ENCODE measurements at places on chromosomes 16 and 17. TPM values are rescaled to one million over a fixed set of nuclear protein-coding genes. Genes with fewer than 3 reads are reported as not detected.

DNA sequence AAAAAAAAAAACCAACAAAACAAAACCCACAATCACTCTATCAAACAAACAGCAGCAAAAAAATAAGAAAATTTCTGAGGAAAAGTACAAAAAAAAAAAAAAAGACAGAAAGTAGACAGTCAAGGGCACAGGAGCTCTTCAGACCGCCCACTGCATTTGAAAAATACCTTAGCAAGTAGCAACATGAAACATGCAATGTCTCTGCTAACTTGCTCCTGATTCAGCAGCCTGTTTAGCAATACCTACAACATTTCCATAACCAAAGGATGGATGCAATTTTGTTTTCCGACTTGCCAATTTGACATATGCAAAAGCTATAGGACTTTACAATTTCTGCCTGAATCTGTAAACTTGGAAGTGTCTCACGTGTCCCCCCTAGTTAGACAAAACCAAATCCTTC, 57.4 kb downstream of the SYNRG start:
- H3K4me3 ChIP-seq: no peak overlapping the region
- no peak overlapping the region for H3K27ac ChIP-seq
- H3K36me3 ChIP-seq: peaks cover 3% of the 10 kb centered on the region
- DNase-seq: no peak
- no peaks in the 10 kb centered on the region for H3K27me3 ChIP-seq
- no peaks in the 10 kb centered on the region for H3K4me1 ChIP-seq

DNA sequence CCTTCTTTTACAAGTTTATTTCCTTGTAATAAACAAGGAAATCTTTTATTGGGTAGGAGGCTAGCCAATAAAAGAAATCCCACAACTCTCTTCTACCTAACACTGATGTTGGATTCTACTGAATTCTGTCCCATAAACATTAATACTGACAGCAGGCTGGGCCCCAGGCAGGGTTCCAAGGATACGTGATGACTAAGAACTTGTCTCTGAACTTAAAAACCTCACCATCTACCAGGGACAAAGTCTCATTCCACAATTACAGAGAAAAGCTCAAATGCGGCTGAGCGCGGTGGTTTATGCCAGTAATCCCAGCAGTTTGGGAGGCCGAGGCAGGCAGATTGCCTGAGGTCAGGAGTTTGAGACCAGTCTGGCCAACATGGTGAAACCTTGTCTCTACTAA, 64.9 kb downstream of the ARHGAP17 start:
- H3K4me3 ChIP-seq: no peak overlapping the region
- no peak overlapping the region for H3K27ac ChIP-seq
- no peaks in the 10 kb centered on the region for H3K4me1 ChIP-seq
- H3K36me3 ChIP-seq: no peaks in the 10 kb centered on the region
- H3K27me3 ChIP-seq: no peaks in the 10 kb centered on the region

DNA sequence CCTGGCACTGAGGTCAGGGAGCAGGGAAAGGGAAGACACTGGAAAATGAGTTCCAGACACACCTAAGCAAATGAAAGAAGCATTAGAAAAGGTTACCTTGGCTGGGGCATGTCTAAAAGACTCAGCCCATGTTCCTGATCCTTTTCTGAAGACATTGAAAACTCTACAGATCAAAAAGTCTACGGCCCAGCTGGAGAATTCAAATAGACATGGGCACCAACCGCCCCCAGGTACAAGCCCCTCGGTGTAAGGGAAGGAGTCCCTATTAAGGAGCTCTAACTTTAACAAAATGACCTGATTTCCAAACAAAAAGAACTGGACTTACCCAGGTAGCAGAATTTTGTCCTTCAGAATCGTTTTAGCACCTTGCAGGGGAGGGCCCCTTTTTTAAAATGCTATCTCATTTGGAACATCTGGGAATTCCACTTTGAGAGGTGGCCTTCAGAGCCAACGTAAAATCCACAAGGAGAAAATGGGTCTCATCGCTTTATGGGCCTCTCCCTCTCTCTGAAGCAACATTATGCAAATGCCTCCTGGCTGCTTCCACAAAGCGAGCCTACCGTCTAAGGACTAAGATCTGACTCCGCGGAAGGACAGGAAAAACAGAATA, 43.6 kb upstream of the RBFOX3 start:
- H3K4me1 ChIP-seq: no peaks in the 10 kb centered on the region
- DNase-seq: no peak
- no peaks in the 10 kb centered on the region for H3K27me3 ChIP-seq
- H3K36me3 ChIP-seq: no peaks in the 10 kb centered on the region

DNA sequence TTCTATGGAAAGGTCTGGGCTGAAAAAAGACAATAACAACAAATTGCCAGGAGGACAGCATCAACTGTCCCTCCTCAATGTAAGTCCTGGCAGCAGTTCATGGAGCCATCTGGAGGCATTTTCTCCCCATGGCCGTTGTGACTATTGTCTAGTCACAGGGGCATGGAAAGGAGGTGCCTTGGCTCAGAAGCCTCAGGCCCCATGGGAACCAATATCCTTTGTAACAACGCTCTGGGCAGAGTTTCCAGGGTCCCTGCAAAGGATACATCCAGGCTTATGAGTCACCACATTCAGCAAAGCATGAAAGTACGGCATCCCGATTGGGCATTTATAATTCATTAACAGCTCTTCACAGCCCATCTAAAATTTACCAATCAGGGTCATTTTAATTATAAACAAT, 85.2 kb downstream of the GLG1 start:
- no peaks in the 10 kb centered on the region for H3K36me3 ChIP-seq
- H3K4me3 ChIP-seq: no peak overlapping the region
- no peaks in the 10 kb centered on the region for H3K4me1 ChIP-seq
- no peaks in the 10 kb centered on the region for H3K27me3 ChIP-seq
- H3K27ac ChIP-seq: no peak overlapping the region
- no peak for DNase-seq

DNA sequence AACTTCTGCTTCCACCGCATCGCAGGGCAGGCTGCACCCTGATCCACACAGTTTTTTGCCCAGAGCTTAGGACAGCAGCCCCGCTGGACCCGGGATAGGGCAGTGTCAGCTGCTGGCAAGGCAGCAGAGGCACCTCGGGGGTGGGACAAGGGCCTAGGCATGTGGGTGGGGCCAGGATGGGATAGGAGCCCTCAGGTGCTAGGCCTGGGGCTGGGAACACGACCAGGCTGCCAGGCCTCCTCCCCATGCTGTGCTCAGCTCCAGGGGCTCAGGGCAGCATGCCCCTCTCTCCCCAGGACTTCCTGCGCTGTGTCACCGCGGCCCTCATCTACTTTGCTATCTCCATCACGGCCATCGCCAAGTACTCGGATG, 4.6 kb downstream of the CMTM3 start:
- H3K27me3 ChIP-seq: no peaks in the 10 kb centered on the region
- no peaks in the 10 kb centered on the region for H3K36me3 ChIP-seq
- DNase-seq: peak; percentile 64
- H3K4me3 ChIP-seq: no peak overlapping the region
- no peaks in the 10 kb centered on the region for H3K4me1 ChIP-seq
- no peak overlapping the region for H3K27ac ChIP-seq

DNA sequence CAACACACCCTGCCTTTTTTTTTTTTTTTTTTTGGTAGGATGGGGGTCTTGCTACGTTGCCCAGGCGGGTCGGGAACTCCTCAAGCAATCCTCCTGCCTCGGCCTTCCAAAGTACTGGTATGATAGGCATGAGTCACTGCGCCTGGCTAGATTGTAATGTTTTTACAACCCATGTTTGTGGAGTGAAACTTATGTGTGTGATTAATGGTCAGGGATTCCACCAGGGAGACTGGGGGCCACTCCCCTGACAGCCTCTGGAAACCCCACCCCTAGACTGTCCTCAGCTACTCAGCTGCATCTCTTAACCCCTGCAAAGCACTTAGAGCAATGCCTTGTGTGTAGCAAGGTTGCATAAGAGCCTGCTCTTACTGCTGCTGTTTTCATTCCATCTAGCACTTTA, 220.5 kb downstream of the PARN start:
- no peaks in the 10 kb centered on the region for H3K27me3 ChIP-seq
- no peak overlapping the region for H3K4me3 ChIP-seq
- no peaks in the 10 kb centered on the region for H3K36me3 ChIP-seq

- H3K36me3 ChIP-seq: peaks cover 5% of the 10 kb centered on the region
- peaks cover 4% of the 10 kb centered on the region for H3K4me1 ChIP-seq
- H3K27me3 ChIP-seq: no peaks in the 10 kb centered on the region
- peak within 1 kb of the TSS; percentile 23 for H3K4me3 ChIP-seq
- DNase-seq: no peak
Measured at GRCh38 chr17:45432405-45433158, at the start of gene ARHGAP27. TSS of gene ARHGAP27 (minus strand) at chr17:45432870. CDS start at chr17:45430279, 2,591 bp downstream.

- no peaks in the 10 kb centered on the region for H3K36me3 ChIP-seq
- H3K27me3 ChIP-seq: no peaks in the 10 kb centered on the region
- no peak overlapping the region for H3K4me3 ChIP-seq
- no peak overlapping the region for H3K27ac ChIP-seq
- DNase-seq: no peak
Measured at GRCh38 chr16:23025692-23026307, 123.5 kb downstream of the USP31 start.

- no peak overlapping the region for H3K4me3 ChIP-seq
- H3K36me3 ChIP-seq: no peaks in the 10 kb centered on the region
- DNase-seq: no peak
- no peaks in the 10 kb centered on the region for H3K4me1 ChIP-seq
Measured at GRCh38 chr17:44381810-44382305, 7.6 kb downstream of the ITGA2B start.

GRCh38 chr17:79684132-79684985, 46.4 kb upstream of the ENPP7 start:
- H3K27me3 ChIP-seq: no peaks in the 10 kb centered on the region
- H3K27ac ChIP-seq: no peak overlapping the region
- no peak overlapping the region for H3K4me3 ChIP-seq
- DNase-seq: peak; percentile 56
- no peaks in the 10 kb centered on the region for H3K36me3 ChIP-seq
- H3K4me1 ChIP-seq: no peaks in the 10 kb centered on the region

DNA sequence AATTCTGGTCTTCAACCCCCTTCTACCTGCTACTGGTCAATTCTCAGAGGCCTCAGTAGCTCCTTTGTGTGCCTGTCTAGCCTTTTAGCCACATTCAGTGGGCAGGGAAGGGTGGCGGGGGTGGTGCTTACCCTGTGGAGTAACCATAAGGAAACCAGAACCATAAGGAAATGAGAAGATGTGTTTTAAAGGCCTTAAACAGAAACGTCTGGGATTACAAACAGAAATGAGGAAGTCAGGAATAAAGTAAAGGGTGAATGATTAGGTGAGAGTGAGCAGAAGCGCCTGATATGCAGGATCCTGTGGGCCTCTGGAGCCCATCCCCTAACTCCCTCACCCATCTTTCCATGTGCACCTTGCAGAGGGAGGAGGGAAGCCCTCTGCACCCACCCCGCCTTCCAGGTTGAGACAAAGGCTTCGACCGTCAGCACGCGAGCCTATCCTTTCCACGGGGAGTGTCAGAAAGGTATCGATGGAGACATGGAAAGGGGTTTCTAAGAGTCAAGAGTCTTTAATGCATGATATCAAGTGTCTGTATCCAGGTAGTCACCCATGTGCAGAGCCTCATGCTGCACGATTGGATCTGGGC, 20.4 kb downstream of the KIAA0513 start:
- no peaks in the 10 kb centered on the region for H3K4me1 ChIP-seq
- H3K27ac ChIP-seq: no peak overlapping the region
- H3K4me3 ChIP-seq: no peak overlapping the region
- H3K27me3 ChIP-seq: no peaks in the 10 kb centered on the region
- DNase-seq: no peak
- no peaks in the 10 kb centered on the region for H3K36me3 ChIP-seq

GRCh38 chr17:73439597-73439996, 127.8 kb upstream of the CDC42EP4 start:
- H3K27ac ChIP-seq: no peak overlapping the region
- H3K36me3 ChIP-seq: no peaks in the 10 kb centered on the region
- H3K27me3 ChIP-seq: no peaks in the 10 kb centered on the region
- no peak for DNase-seq
- H3K4me3 ChIP-seq: no peak overlapping the region

- H3K4me1 ChIP-seq: peaks cover 8% of the 10 kb centered on the region
- H3K27me3 ChIP-seq: no peaks in the 10 kb centered on the region
- DNase-seq: peak; percentile 93
- H3K27ac ChIP-seq: no peak within 1 kb of the TSS
Measured at GRCh38 chr17:2054512-2055291, at the start of gene HIC1. TSS of gene HIC1 (plus strand) at chr17:2055103. CDS start at chr17:2056691, 1,588 bp downstream.

GRCh38 chr16:85986931-85987749, 88.2 kb downstream of the IRF8 start:
- H3K4me1 ChIP-seq: no peaks in the 10 kb centered on the region
- no peak overlapping the region for H3K27ac ChIP-seq
- H3K27me3 ChIP-seq: no peaks in the 10 kb centered on the region
- no peak overlapping the region for H3K4me3 ChIP-seq
- no peaks in the 10 kb centered on the region for H3K36me3 ChIP-seq

DNA sequence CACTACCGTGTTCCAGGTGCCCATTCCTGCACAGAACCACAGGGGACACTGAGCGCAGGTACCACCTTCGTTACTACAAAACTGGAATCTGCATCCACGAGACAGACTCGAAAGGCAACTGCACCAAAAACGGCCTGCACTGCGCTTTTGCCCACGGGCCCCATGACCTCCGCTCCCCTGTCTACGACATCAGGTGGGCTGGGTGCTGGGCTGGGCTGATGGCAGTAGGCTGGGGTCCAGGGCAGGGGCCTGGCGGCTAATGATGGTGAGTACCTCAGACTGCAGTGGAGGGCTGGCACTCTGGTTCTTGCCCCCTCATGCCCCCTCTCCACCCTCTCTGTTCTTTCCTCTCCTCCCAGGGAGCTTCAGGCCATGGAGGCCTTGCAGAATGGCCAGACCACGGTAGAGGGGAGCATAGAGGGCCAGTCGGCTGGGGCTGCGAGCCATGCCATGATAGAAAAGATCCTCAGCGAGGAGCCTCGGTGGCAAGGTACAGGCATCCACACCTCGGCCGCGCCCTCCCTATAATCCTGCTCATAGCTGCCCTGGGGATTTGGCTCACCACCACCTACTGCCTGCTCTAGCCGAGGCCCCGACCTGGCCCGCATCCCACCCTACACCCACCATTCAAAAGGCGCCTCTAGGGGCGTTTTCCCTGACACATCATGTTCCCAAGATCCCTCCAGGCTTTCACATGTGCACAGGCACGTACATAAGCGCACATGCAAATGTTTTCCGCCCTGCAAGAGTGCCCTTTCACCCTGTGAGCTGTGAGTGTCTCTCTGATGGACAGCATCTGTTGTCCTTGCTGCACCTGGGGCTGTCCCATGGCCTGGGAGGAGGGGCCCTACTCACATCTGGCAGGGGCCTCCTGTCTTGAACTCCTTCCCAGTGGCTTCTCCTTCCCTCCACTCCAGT, 27.7 kb downstream of the UNK start:
- peaks cover 23% of the 10 kb centered on the region for H3K36me3 ChIP-seq
- H3K4me1 ChIP-seq: no peaks in the 10 kb centered on the region
- DNase-seq: no peak
- H3K27ac ChIP-seq: no peak overlapping the region
- no peaks in the 10 kb centered on the region for H3K27me3 ChIP-seq
- H3K4me3 ChIP-seq: no peak overlapping the region

DNA sequence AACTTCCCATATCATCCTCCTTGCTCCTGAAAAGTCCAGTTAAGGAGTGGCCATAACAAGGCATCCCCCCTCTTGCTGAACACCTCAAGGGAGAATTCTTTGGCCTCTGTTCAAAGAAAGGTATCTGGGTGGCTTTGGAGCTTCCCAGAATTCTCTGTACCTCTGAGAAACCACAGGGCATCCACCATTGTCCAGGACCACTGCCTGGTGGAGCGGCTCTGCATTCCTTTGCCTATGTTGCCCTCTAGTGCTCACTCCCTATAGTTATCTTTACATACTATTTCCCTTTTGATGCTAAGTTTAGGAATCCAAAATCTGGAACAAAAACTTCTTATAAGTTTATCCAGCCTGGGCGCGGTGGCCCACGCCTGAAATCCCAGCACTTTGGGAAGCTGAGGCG, 30.3 kb downstream of the CHD9NB start:
- no peaks in the 10 kb centered on the region for H3K27me3 ChIP-seq
- no peak for DNase-seq
- no peaks in the 10 kb centered on the region for H3K36me3 ChIP-seq
- H3K4me3 ChIP-seq: no peak overlapping the region

Gene KRT23
- polyA plus RNA-seq: 7.6 TPM

Gene HERPUD1
- polyA plus RNA-seq: 144 TPM

Gene NEK8
- polyA plus RNA-seq: 8.4 TPM

Gene GUCY2D
- 0.04 TPM for polyA plus RNA-seq

Gene OTOP3
- 0.35 TPM for polyA plus RNA-seq
